Epithelial cell of esophagus (primary cell): ENCODE measurements at places on chromosomes 13 and 19.
A peak's percentile ranks its signal among the peaks of the same experiment; 100 is the strongest.

- no peak for DNase-seq
Measured at GRCh38 chr13:30172593-30173302, 134.6 kb downstream of the KATNAL1 start.

DNA sequence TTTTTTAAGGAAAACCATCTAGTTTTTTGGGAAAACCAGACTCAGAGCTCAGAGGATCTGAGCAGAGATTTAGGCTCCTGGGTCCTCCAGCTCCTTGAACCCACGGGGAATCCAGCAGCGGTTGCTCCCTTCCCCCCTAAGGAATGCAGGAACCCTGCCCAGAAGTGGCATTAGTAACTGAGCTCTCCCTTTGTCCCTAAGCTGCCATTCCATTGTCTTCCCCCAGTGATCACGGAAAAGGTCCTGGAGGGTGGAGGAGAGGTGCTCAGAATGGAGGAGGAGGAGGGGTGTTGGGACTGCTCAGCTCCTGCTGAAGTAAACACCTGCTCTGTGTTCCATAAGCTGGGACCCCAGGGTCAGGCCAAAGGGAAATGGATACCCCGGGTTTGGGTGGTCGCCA is 16.8 kb upstream of the OR1M1 start:
- DNase-seq, result no peak

GRCh38 chr13:113663934-113664333 is 3.1 kb upstream of the GRK1 start:
- no peak for DNase-seq

- no peak for DNase-seq
Measured at GRCh38 chr13:83691966-83692365, 190.3 kb downstream of the SLITRK1 start.

GRCh38 chr19:3620817-3621547 is 5.6 kb downstream of the CACTIN start:
- DNase-seq, result no peak

GRCh38 chr13:41645331-41645730 is 188.0 kb downstream of the RGCC start:
- DNase-seq, result peak; percentile 56

DNA sequence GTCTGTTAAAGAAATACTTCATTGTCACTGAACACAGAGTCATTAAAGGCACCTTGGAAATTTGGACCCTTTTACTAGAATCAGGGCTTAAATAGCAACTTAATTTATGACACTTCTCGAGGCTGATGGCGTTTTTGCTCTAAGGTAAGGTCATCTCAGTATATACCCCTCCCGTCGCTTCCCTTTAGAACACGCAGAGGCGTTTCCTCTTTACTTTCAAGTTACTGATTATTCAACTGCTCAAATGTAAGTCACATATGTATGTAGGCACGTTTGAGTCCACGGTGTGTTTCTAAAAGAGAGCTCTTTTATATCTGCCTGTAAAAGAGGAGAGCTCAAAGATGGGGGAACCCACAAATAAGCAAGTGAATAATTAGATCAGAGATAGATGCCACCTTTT is 181.5 kb downstream of the TSHZ3 start:
- DNase-seq, result no peak
